ENCODE measurements at places on chromosomes 16 and 17.

GRCh38 chr16:65961476-65962143 is 404.9 kb upstream of the CDH5 start:
- DNase-seq = no peak

DNA sequence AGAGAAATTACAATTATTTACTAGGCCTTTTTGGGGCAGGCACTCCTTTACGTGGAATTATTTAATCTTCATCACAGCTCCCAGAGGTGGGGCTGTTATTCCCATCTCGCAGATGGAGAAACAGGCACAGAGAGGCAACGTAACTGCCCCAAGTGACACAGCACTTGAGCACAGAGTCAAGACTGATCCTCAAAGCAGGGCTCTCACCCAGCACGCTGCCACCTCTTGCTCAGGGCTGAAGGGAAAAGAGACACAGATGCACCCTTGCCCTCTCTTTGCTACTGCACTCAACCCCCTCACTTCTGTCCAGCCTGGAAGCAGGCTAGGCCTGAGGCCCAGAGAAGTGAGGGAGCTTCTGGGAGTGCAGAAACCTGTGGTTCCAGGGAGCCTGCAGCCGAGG is 4.4 kb downstream of the ADAM11 start:
- DNase-seq = no peak

GRCh38 chr17:35584061-35584460 is 3.1 kb upstream of the AP2B1 start:
- DNase-seq = no peak

- DNase-seq = no peak
Observed at GRCh38 chr17:16328997-16329396, 24.3 kb downstream of the CENPV start.

GRCh38 chr16:59878479-59878878 is 1144.4 kb upstream of the GOT2 start:
- no peak for DNase-seq

DNA sequence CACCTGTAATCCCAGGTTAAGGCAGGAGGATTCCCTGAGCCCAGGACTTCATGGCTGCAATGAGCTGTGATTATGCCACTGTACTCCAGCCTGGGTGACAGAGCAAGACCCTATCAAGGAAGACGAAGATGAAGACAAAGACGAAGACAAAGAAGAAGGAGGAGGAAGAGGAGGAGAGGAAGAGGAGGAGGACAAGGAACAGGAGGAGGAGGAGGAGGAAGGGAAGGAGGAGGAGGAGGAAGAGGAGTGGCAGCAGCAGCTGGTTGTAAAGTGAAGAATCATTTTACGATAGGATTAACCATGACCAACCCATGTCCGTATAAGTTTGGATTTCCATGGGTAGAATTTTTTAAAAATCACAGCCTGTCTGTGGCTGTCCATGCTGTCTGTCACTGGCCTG is 316.8 kb upstream of the TNRC6C start:
- no peak for DNase-seq

DNA sequence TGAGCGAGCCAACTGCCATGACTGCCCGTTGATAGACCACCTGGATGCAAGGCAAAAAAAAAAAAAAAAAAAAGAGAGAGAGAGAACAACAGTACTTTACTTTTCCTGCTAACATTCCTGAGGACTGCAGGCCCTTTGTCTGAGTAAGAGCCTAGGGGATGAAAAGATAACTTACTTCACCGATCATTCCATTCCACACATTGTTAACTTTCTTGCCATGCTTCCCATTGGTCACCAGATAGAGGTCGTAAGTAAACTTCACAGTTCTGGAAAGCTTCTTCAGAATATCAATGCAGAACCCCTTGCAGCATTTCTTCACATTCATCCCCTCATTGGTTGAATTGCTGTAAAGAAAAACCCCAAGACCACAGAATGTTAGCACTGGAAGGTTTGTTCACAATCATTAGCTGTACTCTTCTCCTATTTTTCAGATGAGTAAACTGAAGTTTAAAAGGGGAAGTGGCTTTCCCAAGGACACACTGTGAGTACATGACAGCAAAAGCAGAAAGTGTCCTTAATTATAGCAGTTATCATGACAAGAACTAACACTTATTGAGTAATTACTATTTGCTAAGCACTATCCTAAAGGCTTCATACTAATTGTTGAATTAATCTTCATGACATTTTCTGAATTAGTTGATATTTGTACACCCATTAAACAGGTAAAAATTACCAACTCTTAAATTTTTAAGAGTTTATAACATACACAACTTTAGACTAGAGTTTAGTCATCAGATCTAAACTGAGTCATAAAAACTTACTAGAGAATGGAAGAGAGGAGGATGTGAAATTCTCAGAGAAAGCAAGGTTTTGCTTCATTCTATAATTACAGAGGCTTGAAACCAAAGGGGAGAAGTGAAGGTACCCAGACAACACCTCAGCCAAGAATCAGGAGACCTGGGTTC is 341.2 kb downstream of the GRIN2A start:
- DNase-seq = no peak

GRCh38 chr16:3646348-3646920 is 8.1 kb upstream of the DNASE1 start:
- DNase-seq = no peak

GRCh38 chr17:37844158-37844976 is 79.8 kb upstream of the TBC1D3K start:
- peak; percentile 73 for DNase-seq

GRCh38 chr17:49872754-49873377 is 25.0 kb upstream of the TAC4 start:
- no peak for DNase-seq

DNA sequence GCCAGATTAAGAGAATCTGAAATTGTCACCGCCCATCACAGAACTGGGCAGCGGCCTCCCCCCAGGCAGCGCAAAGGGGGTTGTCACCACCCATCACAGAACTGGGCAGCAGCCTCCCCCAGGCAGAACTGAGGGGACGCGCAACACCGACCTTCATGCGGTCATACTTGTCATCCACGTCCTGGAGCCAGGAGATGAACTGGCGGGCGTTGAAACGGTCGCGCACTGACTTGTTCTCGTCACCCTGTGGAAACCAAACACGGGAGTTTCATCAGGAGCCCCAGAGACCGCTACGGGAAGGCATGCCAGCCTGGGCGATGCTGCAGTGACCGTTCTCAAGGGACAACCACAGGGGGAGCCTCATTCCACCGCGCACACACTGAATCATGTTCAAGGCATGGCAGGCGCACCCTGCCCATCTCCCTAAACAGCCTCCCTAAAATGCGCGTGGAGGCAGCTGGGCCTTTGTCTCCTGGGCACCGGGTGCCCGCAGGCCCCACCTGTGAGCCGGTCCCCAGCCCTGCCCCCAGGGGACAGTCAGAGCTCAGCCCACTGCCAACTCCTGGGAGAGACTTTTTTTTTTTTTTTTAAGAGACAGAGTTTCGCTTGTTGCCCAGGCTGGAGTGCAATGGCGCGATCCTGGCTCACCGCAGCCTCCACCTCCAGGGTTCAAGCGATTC is 53.3 kb downstream of the ZNF778 start:
- no peak for DNase-seq

DNA sequence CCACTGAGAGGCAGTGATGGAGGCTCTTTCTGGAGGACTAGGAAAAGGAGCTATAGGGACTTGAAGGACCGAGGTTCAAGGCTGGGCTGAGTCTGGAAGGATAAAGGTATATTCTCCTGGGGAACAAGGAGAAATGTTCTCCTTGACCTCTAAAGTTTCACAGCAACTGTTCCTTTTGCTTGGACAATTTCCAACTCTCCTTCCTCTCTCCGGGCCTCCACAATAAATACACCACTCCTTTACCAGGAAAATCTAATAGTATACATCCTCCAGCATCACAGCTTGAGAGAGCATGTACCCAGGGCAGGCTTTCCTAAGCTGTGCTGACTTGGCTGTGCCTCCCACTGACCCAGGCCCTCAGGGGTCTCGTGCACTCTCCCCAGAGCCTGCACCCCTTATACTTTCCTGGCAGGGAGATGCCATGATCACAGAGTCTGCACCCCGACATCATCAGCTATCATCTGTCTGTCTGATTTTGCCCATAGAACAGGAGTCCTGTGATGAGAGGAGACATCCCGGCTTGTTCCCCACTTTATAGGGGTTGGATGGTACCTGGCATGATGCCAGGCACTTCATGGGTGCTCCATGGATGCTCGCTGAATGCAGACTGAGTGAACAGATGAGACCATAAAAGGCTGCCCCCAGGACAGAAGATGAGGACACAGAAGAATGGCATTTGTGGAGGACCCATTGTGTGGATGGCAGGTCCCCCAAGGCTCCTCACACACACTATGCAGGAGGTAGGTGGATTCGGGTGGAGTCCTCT is 582.6 kb upstream of the CDH5 start:
- no peak for DNase-seq

GRCh38 chr17:22512506-22512905 is 820.2 kb downstream of the KCNJ18 start:
- DNase-seq = no peak

- DNase-seq = peak; percentile 63
Observed at GRCh38 chr17:78168903-78169793, 767 bp downstream of the SYNGR2 start.

GRCh38 chr17:15122857-15123256 is 142.3 kb downstream of the PMP22 start:
- DNase-seq = no peak

DNA sequence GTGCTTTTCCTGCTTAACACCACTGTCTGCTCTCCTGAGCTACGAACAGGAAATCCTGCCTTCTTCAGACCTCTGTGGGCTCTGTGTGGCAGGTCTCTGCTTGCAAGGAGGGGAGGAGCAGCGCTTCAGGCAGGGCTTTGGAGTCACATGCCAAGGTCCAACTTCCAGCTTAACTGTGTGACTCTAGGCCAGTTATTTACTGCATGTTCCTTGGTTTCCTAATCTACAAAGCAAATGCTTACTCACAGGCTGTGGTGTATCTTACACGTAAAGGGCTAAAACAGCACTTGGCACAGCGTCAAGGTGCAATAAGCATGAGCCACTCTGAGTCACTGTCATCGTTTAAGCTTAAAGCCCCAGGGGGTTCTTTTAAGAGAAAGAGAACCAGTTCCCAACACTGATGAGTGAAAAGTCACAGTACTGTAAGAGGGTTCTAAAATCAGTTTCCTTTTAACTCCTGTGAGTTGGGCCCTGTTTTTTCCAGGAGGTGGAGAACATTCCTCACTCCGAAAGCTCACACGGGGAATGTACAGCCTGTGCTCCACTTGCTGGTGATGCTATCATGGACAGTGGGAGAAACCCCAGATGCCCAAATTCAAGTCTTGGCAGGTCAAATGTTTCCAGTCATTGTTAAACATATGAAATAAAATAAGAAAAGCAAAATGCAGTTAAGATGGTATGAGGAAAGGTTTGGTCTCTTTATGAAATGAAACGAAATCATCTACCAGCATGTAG is 54.1 kb upstream of the BCAR1 start:
- no peak for DNase-seq

DNA sequence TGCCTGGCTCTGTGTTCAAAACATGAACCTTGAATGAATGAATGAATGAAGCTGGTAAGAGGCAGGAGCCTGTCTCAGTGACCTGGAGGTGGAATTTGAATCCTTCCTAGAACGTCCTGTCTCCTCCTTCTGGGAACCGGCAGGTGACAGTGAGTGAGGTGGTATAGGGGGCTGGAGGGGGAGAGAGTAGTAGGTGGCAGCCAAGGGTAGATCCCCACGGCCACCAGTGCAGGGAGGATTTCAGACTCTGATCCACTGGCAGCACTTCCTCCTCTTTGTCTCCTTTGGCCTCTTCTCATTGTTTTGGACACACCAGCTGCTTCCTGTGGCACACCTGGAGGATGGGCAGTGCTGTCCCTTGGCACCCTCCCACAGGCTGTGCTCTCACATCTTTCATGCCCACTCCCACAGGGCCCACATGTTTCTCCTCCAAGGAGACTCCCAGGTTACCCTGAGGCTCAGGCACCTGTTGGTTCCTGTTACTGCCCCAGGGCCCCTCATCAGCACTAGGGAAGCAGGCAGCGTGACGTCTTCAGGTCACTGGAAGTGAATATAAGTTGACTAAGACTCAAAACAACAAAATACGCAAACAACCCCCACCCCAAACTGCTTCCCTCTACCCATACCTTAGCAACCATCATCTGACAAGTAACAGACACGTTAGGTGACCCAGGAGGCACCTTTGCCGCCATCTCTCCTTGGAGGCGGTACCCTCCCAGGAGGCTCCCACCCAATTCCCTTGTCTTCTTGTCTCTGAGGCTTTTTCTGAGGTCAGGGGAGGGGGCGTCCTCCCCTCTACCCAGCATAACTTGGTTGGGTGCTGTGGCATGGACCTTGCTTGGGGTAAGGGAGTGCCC is 84.6 kb downstream of the N4BP1 start:
- DNase-seq = no peak
